ENCODE measurements at places on chromosomes 5 and 9. TPM values are rescaled to one million over a fixed set of nuclear protein-coding genes. Genes with fewer than 3 reads are reported as not detected.

DNA sequence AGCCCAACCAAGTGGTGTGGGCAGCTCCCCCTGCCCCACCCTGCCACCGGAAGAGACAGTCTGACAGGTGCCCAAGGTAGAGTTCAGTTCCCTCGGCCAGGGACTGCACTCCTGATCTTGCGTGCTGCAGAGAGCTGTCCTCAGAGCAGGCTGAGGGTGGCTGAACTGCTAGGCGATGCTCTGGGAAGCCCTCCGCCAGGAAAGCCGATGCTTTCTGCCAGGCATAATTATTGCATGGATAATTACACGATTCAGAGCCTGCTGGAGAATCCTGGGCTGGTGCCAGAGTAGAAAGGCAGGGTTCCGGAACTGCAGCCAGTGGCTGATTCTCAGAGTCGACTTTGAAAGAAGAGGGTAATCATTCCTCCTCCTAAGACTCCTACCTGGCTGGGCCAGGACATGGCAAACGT is 19.3 kb downstream of the KCNIP1 start:
- no peak overlapping the region for H3K4me3 ChIP-seq
- H3K36me3 ChIP-seq, result no peaks in the 10 kb centered on the region
- peaks cover 9% of the 10 kb centered on the region for H3K27me3 ChIP-seq
- no peak overlapping the region for H3K27ac ChIP-seq
- H3K4me1 ChIP-seq, result no peaks in the 10 kb centered on the region

GRCh38 chr5:171659896-171660295 is 125.7 kb upstream of the SMIM23 start:
- no peak overlapping the region for H3K27ac ChIP-seq
- no peak for DNase-seq

- no peak overlapping the region for H3K4me3 ChIP-seq
- H3K36me3 ChIP-seq, result no peaks in the 10 kb centered on the region
- H3K27me3 ChIP-seq, result no peaks in the 10 kb centered on the region
- no peak overlapping the region for H3K27ac ChIP-seq
- no peak for DNase-seq
These were observed 97.0 kb downstream of the MEF2C start for GRCh38 chr5:88785746-88786565.

DNA sequence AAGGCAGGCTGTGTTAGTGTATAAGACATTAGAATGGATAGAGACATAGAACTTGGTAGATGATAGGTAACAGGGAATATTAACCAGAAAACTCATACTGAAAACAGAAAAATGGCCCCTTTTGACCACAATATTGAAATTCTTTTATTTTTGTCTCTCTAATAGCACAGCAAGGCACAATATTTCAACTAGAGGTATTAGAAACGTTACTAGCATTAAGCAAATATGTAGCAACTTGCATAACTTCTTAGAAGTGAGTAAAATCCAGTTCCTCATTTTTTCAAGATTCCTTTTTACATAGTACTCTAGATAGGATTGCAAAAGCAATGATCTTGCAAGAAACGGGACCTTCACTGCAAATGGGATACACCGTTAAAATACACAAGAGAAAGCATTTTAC is 102.7 kb upstream of the VCAN start:
- H3K36me3 ChIP-seq, result no peaks in the 10 kb centered on the region
- H3K4me3 ChIP-seq, result no peak overlapping the region
- H3K27ac ChIP-seq, result no peak overlapping the region

- no peak for DNase-seq
- no peak overlapping the region for H3K27ac ChIP-seq
- no peak overlapping the region for H3K4me3 ChIP-seq
- H3K4me1 ChIP-seq, result no peaks in the 10 kb centered on the region
- H3K36me3 ChIP-seq, result peaks cover 32% of the 10 kb centered on the region
These were observed 20.9 kb downstream of the SH3GLB2 start for GRCh38 chr9:129007035-129007765.

- DNase-seq, result no peak
- no peak overlapping the region for H3K27ac ChIP-seq
- no peak overlapping the region for H3K4me3 ChIP-seq
These were observed 36.9 kb upstream of the ADAMTS16 start for GRCh38 chr5:5103245-5103644.

- peaks cover 29% of the 10 kb centered on the region for H3K4me1 ChIP-seq
- H3K4me3 ChIP-seq, result no peak overlapping the region
- H3K27me3 ChIP-seq, result no peaks in the 10 kb centered on the region
- no peak overlapping the region for H3K27ac ChIP-seq
These were observed 11.7 kb downstream of the SPIN1 start for GRCh38 chr9:88399966-88400365.

The ZNF608 gene
- not detected for total RNA-seq

The ZNF483 gene
- 3.5 TPM for total RNA-seq

The ELOVL7 gene
- total RNA-seq, result 0.49 TPM

The HRH2 gene
- total RNA-seq, result 94.7 TPM

The LOX gene
- not detected for total RNA-seq

Measured in activated T-helper 1 cell treated with anti-CD3 and anti-CD28 coated beads, Interleukin-12 subunit alpha, Interleukin-12 subunit beta, Interleukin-2, Interleukin-4 antibody, amounts not matched to agents 30 ng/mL and 10 ng/mL and 1 ng/mL, durations not matched to agents 14 hours and 24 hours and 36 hours (primary cell).